ENCODE measurements at places on chromosomes 6 and 20.

DNA sequence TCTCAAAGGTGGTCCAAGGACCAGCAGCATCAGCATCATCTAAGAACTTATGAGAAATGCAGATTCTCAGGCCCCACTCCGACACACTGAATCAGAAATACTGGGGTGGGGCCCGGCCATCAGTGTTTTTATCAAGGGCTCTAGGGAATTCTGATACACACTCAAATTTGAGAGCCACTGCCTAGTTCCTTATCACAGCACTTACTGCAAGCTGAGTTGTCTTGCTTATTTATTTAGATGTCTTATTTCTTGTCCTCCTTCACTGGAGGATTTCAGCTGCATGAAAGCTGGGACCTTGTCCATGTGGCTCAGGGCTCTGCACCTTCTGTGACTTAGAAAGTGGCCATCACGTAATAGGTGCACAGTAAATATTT, 139.4 kb upstream of the RREB1 start:
- no peak for DNase-seq

DNA sequence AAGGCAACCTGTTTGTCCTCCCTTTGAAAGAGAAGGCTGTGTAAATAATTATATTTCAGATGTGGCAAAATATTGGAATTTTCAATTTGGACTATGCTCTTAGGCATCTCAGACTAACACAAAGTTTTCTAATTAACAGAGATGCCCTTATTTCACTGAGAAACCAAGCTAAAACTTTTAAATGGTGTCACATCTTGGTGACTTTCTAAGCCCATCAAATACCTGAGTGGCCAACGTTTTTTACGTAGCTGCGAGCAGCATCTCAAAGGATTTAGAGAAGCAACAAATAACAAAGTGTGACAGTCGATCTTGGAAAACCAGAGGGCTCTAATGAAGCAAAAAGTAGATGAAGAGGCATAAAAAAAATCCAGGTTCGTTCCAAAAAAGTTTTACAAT, 3.4 kb upstream of the HEY2 start:
- no peak for DNase-seq

- no peak for DNase-seq
Observed at GRCh38 chr6:3813150-3813780, 35.9 kb upstream of the FAM50B start.

GRCh38 chr6:49531774-49532569, 18.5 kb upstream of the C6orf141 start:
- DNase-seq = no peak

DNA sequence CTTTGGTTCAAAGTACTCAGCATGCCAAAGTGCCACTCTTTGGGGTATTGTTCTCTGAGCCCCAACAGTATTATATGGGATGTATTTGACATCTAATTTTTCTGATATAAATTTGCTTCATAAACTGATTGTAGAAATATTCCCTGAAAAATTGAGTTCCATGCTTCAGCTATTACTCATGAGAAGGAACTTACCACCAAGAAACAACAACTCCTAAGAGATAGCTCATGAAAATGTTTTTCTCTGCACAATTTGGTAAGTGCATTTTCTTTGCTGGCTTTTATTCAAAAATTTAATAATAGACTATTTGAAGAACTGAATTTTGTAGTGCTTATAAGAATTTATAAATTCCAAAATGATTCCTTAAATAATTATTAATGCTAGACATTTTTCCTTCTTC, 12.8 kb upstream of the TPD52L1 start:
- DNase-seq = no peak

DNA sequence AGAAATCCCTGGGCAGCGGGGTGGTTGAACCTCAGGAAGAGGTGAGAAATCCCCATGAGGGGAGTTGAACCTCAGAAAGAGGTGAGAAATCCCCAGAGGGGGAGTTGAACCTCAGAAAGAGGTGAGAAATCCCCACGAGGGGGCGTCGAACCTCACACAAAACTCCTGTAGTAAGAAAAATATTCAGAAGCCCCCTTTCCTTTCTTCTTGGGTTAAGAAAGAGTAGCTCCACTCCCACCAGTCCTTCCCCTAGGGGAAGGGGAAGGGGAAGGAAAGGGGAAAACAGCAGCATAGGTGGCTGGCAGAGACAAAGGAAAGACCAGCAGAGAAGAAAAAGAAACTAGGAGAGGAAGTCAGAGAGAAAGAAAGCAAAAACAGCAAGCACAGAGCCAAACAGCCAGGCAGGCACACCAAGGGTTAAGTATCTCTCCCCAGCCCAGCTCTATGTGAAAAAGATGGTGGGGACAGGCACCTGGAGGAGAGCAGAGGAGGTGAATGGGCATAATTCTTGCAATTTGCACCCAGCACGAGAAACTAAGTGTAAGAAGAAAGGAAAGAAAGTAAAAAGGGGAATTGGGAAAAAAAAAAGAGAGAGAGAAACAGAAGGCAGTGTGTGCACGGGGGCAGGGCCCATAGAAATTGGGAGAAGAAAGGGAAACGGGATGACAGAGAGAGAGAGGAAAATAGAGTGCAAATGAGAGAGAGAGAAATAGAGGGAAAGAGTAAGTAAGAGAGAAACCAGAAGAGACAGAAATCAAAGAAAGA, 88.2 kb downstream of the PLG start:
- DNase-seq = no peak

- no peak for DNase-seq
Observed at GRCh38 chr6:104954190-104954797, 2.6 kb upstream of the LIN28B start.

GRCh38 chr20:52923123-52923937, 48.8 kb upstream of the TSHZ2 start:
- no peak for DNase-seq

GRCh38 chr20:23291575-23292240, 58.9 kb upstream of the NXT1 start:
- no peak for DNase-seq

- DNase-seq = no peak
Observed at GRCh38 chr6:34486106-34486740, 20.3 kb downstream of the PACSIN1 start.

- DNase-seq = no peak
Observed at GRCh38 chr6:31896493-31896855, 1.0 kb downstream of the EHMT2 start.

GRCh38 chr6:128343706-128344105, 176.7 kb downstream of the PTPRK start:
- DNase-seq = no peak

- no peak for DNase-seq
Observed at GRCh38 chr6:149024361-149024760, 277.5 kb downstream of the UST start.

- no peak for DNase-seq
Observed at GRCh38 chr6:111805511-111806164, 67.6 kb downstream of the FYN start.

GRCh38 chr6:158461954-158462353, 97.9 kb upstream of the TMEM181 start:
- no peak for DNase-seq

- no peak for DNase-seq
Observed at GRCh38 chr6:28943223-28943556, 19.4 kb upstream of the TRIM27 start.

DNA sequence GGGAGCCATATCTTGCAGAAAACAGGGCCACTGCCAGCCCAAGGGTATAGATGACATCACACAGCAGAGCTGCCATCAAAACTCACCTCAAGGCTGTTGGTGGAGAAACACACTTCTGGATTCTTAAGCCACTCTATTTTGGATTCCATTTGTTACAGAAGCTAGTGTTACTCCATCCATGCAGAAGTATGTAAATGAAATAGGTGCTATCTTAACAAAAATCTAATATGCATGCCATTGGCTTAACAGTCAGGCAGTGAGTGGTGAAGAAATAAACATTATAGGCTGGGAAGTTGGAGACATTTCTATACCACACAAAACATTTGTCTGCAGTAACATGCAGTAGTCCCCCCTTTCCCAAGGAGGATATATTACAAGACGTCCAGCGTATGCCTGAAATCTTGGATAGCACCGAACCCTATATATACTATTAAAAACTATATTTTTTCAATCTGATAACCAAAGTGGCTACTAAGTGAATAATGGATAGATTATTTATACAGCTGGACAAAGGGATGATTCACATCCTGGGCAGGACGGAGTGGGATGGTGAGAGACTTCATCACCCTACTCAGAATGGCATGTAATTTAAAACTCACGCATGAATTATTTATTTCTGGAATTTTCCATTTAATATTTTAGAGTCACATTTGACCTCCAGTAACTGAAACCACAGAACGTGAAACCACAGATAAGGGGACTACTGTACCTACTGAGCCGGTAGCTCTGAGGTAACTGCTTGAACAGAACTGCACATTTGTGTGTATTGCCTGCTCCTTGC, 160.0 kb upstream of the PLN start:
- DNase-seq = no peak

GRCh38 chr6:30508890-30509736, 19.8 kb downstream of the HLA-E start:
- DNase-seq = no peak

- no peak for DNase-seq
Observed at GRCh38 chr20:23640018-23640601, 2.4 kb upstream of the CST3 start.

DNA sequence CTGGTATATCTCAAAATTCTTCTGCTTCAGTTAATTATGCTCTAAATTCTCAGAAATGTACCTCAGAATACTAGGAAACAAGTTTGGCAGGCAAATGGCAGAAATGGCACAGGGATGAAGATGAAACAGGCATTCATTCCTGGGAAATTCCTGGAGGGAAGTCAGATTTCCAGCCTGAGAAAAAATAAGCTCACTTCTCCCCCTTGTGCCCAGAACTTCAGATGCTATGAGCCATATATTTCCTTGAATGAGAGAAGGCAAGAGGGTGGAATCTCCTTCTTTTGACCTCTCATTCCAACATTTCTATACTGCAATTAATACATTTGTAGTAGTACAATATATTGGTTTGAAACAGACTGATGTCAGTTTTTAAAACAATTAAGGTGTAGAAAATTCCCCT, 22.8 kb downstream of the RGS17 start:
- no peak for DNase-seq

- no peak for DNase-seq
Observed at GRCh38 chr20:18676396-18676795, 88.5 kb downstream of the DTD1 start.

DNA sequence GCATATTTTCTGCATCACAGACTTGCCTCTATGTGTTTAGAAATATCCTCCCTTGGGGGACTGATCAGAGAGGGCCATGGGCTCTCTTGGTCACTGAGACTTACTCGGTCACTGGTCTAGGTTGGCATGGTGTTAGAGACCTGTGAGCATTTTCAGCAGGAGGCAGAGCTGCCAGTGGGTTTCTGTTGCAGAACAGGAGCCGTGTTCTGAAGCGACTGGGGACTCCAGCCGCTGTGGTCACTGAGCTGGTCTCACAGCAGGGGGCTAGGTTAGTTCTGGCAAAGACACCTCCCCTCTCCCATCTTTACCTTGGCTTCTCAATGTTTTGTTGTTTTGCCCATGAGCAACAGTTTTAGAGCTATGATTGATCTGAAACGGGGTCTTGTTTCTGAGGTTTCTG, 8.7 kb downstream of the TMEM181 start:
- DNase-seq = no peak

- no peak for DNase-seq
Observed at GRCh38 chr6:20708367-20709124, 174.3 kb downstream of the CDKAL1 start.

DNA sequence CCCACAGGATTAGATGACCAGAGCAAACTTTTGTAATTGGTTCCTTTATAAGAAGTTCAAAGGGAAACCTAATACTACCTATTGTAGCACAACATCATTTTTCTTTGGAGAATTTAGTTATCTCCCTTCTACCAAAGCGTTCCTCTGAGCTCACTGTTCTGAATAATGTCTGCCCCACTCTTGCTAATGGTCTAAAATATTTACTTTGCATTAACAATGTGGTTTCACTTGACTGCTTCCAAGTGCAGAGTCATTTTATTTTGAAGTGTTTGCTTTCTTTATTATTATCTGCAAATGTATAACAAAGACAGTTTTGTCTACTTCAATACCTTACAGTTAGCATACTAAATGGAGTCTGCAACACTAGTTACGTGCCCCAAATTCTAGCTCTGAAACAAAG, 15.0 kb downstream of the TRAPPC3L start:
- DNase-seq = no peak

GRCh38 chr6:41648921-41649320, 10.7 kb downstream of the MDFI start:
- DNase-seq = no peak

- DNase-seq = no peak
Observed at GRCh38 chr20:19453862-19454261, 241.4 kb downstream of the SLC24A3 start.

GRCh38 chr20:57659517-57660180, 39.4 kb upstream of the ZBP1 start:
- DNase-seq = no peak

DNA sequence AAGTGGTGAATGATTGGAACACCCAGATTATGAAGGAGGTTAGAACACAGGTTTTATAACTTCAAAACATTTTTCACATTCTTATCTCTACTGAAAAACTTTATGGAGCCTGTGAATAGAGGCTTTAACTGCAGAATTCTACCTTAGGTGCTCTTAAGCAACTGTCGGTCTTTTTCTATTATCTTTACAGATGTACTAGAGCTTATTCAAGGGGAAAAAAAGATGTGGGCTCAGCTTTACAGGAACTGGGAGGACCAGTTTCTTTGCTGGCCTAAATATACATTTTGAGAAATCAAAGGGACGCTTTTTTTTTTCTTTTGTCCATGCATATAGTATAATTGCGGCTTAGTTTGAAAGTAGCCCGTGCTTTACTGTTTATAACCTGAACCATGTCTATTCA, 58.9 kb downstream of the UST start:
- DNase-seq = no peak

GRCh38 chr6:47743744-47744143, 38.1 kb upstream of the OPN5 start:
- DNase-seq = no peak

DNA sequence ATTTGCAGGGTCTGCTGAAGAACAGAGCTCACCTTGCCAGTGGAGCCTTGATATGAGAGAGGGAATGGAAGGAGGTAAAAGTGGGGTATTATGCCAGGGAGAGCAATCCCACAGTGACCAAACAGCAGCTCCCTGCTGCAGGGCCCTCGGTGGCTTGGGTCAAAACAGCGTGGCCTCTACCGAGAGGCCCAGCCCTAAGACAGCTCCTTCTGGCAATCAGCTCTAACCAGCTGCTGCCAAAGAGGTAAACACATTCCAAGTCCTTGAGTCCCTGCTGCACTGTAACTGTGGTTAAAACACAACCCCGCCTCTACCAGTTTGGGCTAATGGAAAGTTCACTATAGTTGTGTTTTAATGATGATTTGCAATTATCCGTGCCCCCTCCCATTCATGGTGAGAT, 1.4 kb upstream of the DAAM2 start:
- DNase-seq = no peak

GRCh38 chr6:112912416-112913101, 565.4 kb downstream of the RFPL4B start:
- DNase-seq = no peak

Data from stimulated activated CD4-positive, alpha-beta T cell treated with anti-CD3 and anti-CD28 coated beads, Interleukin-1b, Interleukin-23, amount 100 ng/mL, for 1 hour (primary cell).